ENCODE measurements at places on chromosomes 11 and 22.

- no peak for DNase-seq
These were observed 22.5 kb upstream of the ALG8 start for GRCh38 chr11:78161962-78162371.

DNA sequence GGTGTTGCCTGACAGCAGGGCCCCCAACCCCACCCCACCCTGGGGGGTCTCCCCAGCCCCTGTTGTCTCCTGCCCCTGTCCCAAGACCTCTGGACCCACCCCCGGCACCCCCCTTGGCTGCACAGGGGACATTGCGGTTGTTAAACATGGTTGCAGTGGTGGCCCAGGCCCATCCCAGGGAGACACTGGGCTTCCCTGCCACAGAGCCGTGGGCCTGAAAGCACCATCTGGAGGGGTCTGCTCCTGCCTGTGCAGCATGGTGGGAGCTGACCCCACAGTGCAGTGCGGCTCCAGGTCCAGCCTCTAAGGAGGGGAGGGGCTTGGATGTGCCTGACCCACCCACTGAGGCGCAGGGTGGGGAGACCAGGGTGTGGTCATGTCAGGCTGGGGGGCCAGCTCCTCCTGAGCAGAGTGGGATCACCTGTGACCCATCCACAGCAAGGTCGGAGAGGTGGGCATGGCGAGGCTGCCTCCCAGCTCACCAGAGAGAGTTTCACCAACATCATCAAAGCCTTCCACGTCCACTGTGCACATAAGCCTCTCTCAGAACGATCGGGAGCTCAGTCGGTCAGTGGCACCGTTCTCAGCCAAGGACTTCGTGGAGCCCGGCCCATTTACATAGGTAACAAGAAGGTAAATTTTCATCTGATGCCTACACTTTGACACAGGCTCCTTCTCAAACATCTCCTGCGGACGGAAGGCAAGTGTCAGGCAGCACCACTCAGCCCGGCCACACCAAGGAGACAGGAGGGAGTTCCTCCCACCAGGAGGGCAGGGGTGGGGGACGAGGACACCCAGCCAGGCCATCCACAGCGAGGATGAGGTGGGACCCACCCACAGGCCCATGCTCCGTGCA, 201.1 kb downstream of the BRD1 start:
- DNase-seq = no peak

DNA sequence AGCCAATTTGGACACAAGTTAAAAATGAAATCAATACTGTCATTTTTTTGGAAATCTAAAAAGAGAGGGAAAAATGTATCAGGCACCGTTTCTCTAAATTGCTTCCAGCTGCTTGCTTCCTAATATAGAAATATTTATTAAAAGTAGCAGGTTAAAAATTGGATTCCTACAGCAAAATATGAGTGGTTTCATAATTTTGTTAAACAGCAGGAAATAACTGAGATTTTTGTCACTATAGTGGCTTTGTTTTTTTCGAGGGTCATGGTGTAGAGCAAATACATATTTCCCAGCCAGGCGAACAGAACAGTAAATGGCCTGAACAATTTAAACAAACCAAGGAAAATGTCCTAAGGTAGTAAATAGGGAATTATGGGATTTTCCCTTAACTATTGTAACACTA, 159.7 kb downstream of the DDX10 start:
- DNase-seq = no peak

- no peak for DNase-seq
These were observed 766 bp downstream of the IZUMO1R start for GRCh38 chr11:94305146-94305545.

GRCh38 chr11:45254070-45254469, 32.1 kb downstream of the SYT13 start:
- no peak for DNase-seq

DNA sequence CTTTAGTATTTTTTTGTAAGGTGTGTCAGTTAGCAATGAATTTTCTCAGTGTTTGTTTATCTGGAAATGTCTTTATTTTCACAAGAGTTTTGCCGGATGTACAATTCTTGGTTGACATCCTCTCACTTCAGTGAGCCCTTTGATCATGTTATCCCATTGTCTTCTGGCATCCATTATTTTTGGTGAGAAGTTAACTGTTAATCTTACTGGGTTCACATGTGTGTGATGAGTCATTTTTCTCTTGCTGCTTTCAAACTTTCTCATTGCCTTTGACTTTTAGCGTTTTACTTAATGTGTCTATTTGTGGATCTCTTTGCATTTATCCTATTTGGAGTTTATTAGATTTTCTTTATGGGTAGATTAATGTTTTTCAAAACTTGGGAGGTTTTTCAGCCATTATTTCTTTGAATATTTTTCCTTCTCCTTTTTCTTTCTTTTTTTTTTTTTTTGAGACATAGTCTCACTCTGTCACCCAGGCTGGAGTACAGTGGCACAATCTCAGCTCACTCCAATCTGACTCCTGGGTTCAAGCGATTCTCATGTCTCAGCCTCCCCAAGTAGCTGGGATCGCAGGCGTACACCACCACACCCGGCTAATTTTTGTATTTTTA, 100.5 kb upstream of the RRM1 start:
- no peak for DNase-seq

- DNase-seq = no peak
These were observed 152.4 kb downstream of the FCHSD2 start for GRCh38 chr11:72989727-72990126.

DNA sequence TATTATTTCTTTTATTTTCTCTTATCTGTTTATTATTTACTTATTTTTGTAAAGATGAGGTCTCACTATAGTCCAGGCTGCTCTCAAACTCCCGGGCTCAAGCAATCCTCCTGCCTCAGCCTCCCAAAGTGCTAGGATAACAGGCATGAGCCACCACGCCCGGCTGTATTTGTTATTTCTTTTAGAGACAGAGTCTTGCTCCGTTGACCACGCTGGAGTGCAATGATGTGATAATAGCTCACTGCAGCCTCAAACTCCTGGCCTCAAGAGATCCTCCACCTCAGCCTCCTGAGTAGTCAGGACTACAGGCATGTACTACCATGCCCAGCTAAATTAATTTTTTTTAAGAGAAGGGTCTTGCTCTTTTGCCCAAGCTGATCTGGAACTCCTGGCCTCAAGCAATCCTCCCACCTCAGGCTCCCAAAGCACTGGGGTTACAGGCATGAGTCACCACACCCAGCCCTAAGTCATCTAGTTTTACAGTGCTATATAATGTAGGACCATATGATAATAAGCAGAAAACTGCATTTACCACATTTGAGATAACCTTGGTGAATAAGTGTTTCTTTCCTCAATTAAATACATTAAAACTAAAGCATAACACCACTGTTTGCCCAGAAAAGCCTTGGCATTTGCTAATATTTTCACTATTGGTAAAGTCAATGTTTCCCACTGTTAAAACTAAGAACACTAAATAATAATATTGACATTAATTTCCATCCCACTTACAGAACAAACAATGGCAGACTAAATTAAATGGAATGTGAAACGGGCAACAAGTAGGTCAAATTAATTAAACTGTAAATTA, 127.5 kb downstream of the SIK3 start:
- DNase-seq = no peak

DNA sequence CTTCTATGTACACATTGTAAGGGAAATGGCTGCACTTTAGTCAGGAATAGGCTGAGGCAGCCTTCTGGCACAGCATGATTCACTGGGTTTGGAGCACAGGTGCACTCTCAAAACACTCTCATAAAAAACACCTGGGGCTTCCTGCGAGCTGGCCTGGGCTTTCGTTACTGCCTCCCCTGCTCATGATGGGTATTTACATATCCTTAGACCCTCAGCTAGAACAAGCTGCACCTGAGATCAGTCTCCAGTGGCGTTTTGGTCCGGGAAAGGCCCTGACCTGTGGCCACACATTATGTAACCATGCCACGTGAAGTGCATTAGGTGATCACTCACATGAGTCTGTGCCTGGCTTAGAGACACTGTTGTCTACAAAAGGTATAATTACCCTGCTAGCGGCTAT, 321.7 kb downstream of the TMEM135 start:
- no peak for DNase-seq

GRCh38 chr11:87368858-87369480, 331.2 kb downstream of the TMEM135 start:
- no peak for DNase-seq

- no peak for DNase-seq
These were observed 51.4 kb upstream of the NECTIN1 start for GRCh38 chr11:119780222-119780953.

- DNase-seq = no peak
These were observed 85.5 kb downstream of the APIP start for GRCh38 chr11:34830648-34831047.

- DNase-seq = no peak
These were observed 83.3 kb downstream of the MICAL2 start for GRCh38 chr11:12193515-12194336.

DNA sequence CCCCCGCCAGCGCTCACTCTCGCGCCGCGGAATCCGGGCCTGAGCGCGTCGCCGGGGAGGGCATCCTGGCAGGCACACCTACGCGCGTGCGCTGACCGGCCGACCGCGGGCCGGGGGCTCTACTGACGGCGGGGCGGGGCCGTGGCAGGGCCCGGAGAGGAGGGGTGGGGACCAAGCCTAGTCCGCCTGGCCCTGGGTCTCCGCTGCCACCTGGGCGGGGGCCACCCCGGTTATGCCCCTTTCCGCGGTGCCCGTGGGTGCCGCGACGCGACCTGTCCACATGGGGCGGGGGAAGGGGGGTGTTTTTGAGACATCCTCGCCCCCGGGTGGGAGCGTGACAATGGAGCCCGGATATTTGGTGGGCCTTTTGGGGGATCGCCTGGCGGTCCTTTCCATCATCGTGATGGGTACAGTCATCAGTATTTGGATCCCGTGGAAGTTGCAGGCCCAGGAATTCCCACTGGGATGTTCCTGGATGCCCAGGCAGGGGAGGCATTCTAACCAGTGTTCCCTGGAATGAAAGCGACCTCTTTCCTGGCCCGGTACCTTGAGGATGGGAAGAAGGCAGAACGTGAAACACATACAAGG, 2.2 kb downstream of the NCAM1 start:
- DNase-seq = no peak

- DNase-seq = no peak
These were observed 82.6 kb upstream of the PDGFD start for GRCh38 chr11:104246590-104246989.

- DNase-seq = no peak
These were observed 15.6 kb downstream of the CABIN1 start for GRCh38 chr22:24026733-24027132.

DNA sequence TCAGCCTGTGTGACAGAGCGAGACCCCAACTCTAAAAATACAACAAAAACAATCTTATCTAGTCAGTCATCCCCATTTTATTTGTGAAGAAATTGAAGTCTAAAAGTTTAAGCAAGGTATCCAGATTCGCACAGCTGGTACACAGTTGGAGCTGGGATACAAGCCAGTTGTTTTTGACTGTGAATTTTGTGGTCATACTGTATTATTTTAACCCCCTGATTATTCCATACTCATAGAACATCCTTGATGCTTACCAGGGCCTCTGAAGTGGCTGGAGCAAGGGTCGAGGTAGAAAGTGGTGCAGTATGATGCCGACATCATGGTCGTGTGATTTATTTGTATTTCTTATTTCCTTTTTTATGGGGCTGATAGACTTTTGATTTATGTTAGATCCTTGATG, 50.0 kb downstream of the BID start:
- DNase-seq = no peak

DNA sequence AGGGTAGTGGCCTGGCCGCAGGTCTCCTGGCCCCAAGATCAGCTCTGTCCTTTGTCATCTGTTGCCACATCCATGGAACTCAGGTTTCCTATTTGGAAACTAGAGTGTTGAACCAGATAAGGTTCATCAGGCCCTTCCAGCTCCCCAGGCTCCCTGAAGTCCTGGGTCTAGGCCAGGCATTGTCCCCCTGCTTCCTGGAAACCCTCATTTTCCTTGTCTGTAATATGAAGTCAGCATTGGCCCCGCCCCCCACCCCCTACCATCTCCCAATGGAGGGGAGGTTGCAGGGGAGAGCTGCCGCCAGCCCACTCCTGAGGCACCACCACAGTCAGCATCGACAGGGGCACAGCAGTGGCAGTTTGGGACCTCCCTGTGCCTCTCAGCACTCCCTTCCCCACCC, 9.0 kb upstream of the MS4A10 start:
- DNase-seq = no peak

- DNase-seq = no peak
These were observed 110.6 kb downstream of the NECTIN1 start for GRCh38 chr11:119618208-119618909.

DNA sequence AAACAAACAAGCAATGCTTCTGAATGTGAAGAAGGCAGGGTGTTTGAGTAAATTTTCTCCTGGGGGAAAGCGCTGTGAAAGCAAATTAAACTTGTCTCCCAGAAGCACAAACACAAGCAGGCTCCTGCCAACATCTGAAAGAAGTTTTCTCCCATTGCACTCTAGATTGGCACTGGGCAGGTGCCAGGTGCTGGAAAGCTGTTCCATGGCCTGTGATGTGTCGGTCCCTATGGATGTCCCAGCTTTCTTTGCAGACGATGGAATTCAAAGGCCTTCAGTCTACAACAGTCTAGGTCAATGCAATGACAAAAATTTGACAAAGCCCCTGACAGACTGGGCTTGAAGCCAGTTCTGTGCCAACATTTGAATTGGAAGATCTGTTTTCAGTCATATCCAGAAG, 246.1 kb upstream of the NARS2 start:
- DNase-seq = no peak

DNA sequence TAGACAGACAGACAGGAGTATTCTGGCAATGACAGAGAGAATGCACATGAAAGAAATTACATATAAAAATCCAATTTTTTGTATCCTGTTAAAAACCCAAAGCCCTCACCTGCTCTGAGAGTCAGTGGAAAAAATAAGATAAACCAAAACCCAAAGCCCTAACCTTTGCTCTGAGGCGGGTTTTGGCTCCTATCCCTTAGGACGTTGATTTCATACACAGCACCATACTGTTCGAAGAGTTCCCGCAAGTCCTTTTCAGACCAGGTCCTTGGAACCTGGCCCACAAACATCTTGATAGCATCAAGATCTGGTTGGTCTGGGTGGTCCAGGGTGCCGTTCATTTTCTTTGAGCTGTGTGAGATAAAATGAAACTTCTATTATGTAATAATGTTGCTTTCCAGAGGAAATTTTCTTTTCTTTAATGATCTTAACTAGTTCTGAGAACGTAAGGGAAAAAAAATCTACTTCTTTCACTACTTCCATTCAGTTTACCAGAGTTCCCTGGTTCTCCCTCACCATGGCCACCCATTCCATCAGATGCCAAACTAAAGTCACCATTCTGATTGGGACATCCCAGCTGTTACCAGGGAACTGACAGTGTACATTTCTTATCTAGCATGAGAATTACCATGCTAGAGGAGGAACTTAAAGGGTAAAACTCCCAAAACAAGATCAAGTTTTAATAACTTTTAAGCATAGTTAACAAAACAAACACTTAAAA, 39.9 kb upstream of the RAPSN start:
- DNase-seq = no peak

DNA sequence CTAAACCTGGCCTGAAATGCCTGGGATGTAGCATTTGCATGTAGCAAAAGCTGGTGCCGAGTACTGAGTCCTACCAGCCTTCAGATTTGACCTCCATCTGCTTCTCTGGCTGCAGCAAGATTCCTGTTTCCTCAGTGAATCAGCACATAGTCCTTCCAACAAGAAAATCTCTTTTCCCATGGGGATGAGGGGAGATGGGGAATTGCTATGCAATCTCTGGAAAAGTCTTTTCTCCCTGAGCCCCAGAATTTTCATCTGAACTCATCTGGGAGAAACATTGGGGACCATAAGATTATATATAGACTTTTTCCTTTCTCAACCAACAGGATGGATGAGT, 32.0 kb upstream of the YWHAH start:
- DNase-seq = no peak

Data from SIG-M5 (cell line).